ENCODE measurements at places on chromosomes 7 and 10.

DNA sequence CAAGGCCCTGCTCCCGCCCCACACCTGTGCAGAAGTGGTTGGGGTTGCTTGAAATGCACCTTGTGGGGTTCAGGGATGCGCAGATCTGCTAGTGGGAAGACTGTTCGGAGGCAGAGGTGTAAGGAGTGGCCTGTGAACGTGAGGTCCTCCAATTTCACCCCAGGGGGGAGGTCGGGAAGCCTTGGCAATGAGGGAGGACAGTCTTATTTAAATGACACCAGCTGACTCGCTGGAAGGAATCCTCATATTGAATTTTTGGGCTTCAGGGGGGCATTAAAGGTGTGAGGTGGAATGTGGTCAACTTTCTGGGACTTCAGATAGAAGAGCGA, 218.8 kb upstream of the CELF2 start:
- no peak for DNase-seq

GRCh38 chr10:72254813-72255568, 18.7 kb upstream of the DDIT4 start:
- no peak for DNase-seq

DNA sequence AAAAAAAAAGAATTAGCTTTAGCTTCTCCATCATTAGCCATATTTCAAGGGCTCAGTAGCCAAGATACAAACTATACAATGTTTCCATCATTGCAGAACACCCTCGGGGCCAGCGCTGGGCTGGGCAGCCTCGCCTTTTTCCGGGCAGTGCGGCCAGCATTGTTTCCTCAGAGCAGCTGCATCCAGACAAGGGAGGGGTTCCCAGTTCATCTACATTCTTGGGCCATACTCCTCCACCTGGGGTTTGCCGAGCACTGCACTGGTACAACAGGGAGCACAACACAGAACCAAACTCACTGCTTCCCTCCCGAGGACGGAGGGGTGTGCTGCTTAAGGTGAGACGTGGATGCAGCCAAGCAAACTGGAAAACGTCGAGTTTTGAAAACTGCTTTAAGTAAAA, 2.4 kb upstream of the PKD1L1 start:
- no peak for DNase-seq

DNA sequence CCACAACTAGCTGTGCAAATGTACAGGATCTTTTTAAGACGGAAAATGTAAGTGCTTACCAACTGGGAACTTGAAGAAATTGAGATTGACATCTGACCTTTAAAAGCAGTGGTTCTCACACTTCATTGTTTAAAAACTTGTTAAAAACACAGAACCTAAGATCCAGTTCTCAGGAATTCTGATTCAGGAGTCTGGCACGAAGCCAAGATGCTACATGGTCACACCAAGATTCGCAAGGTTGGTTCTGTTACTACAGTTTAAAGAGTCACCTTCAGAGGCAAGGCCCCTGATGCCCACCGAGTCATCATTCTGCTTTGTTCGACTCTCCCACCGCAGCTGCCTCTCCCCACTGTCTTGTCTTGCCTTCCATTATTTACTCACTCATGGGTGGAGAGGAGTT, 113.3 kb downstream of the GLI3 start:
- DNase-seq, result no peak

- DNase-seq, result no peak
Measured at GRCh38 chr7:107494315-107494751, 24.5 kb downstream of the GPR22 start.

DNA sequence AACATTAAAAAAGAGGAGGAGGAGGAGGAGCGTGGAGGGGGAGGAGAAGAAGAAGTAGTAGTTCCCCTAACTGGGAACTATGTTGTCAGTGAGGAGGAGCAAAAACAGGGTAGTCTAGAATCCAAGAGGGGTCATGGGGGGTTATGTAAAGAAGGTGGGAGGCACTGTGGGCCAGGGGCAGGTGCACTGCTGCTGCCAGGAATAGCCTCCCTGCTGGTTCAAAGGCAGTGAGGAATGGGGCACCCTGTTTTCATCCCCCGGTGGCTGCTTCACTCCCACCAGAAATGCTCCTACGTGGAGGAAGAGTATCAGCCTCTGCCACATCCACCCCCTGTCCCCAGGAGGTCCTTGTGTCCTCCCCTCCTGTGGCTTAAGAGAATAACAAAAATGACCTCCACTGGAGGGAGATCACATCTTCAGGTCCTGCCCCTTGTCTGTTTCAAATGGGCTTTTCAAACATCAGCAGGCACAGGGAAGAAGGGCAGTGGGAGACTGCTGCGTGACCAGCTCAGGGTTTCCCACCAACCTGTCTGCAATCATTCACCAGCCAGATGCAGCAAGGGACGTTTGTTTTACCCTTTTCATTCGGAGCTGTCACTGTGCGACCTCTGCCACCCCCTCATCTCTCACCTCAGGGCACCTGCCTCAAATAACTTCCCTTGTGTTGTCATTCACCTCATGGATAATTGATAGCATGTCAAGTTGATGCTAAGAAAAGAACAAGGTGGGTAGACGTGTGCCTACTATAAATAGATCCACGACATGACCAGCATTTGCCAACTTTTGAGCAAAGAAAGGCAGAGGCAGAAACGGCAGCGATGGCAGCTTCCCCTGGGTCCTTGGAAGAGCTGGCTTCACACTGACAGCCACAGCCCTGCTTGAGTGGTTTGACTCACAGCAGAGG, 92.6 kb downstream of the DGKI start:
- no peak for DNase-seq

DNA sequence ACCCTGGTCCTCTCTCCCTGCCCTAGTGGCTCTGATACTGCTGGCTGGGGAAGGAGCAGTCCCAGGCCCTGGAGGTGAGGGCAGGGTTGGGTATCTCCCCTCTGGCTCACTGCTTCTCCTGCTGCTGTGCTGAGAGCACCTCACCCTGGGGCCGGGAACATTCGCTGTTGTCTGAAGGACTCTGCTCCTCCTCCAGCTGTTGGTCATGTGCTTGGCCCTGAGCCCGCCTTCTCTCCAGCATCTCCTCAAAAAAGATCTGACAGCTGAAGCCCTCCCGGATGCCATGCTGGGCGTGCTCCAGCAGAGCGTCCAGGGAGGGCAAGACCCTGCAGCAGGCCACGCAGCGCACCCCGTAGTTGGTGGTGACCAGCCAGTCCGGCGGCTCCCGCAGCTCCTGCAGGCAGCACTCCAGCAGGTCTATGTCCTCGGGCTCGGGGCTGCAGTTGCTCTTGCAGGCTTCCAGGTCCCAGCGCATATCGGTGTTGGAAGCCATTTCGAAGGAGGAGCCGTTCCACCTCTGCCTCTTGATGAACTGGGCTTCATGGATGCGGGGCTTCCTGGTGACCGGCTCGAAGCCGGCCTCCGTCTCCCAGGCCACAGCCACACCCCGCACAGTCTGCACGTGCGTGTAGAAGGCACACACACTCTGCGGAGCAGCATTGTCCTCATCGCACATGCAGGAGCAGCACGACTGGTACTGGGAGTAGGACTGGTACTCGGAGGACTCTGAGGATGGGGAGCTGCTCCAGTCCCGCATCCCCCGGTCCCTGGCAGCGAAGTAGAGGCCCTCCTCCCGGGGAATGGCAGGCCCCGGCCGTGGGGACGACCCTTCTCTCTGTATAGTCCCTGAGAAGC, 2.1 kb downstream of the FAM170B start:
- no peak for DNase-seq

DNA sequence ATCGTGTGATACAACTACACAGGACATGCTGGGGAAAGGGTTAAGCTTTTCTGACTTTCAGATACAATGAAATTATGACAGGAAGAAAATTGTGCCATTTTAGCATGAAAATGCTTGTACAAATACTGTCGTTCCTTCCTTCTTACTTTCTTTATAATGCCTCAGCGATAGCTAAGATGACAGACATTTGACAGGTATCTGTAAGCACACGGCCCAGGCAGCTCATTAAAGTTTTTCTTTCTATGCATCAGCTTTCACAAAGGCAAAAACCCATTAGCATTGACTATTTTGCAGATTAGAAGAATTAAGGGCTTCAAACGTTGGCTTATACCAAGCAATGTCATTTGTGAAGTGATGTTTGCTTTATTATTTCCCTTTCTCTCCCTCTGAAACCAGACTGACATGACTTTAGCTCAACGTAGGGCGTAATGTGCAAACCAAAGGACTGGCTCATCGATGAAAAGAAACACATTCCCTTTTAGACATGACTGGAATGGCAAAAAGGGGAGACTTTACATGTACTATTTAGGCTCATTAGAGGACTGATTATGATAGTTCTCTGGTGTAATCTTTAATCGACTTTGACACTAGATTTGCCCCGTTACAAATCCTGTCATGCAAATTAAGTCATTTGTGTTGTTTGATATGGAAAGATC, 258.4 kb upstream of the SP8 start:
- no peak for DNase-seq

DNA sequence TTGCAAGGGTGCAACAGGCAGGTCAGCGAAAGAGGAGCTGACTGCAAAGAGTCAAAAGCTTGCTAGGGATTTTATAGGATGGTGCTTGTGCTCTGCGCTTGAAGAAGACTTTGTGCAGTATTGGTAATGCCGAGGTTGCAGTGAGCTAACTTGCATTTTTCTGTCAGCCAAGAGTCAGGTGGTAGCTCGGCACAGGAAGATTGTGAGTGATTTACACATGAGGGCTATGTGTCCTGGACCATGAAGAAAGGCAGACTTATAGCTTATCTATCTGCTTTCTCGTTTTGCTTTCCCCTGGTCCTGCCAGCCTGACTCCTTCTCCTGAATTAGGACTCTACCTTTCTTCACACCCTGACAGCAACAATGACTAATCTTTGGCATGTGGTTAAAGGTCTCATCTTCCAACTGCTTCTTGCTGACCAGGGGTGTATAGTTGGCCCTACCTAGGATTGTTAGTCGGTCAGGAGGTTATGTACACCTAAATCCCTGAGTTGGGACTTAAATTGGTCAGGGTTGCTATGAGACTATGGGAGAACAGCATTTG, 4.1 kb upstream of the SYPL1 start:
- DNase-seq, result no peak

Measured in activated naive CD4-positive, alpha-beta T cell (primary cell).